ENCODE measurements at places on chromosomes 3 and 15.

GRCh38 chr3:62659660-62660059 lies 215.6 kb downstream of the CADPS start:
- DNase-seq: no peak
- no peak overlapping the region for H3K4me3 ChIP-seq
- peaks cover 7% of the 10 kb centered on the region for H3K27me3 ChIP-seq
- H3K4me1 ChIP-seq: no peaks in the 10 kb centered on the region

- H3K4me3 ChIP-seq: no peak overlapping the region
- DNase-seq: no peak
- H3K4me1 ChIP-seq: no peaks in the 10 kb centered on the region
- H3K36me3 ChIP-seq: peaks cover 3% of the 10 kb centered on the region
- H3K27me3 ChIP-seq: peaks cover 47% of the 10 kb centered on the region
These were observed 143.1 kb downstream of the MYLK start for GRCh38 chr3:123741041-123741511.

DNA sequence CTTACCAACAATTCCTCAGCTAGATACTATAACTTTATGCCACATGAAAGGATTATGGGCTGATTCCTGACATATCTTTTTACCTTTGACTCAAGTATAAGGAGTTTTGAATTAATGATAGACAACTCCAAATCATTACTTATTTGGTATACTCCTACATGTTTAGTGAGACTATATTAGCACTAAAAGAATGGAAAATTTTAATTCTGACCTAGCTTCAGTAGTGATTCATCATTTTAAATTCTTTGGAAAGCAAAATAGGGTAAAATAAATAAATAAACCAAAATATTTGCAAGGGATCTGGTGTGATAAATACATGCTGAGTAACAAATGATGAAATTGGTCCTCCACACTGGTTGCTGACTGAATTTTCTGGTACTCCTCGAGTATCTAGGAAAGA lies 42.3 kb upstream of the VGLL3 start:
- H3K4me3 ChIP-seq: no peak overlapping the region
- H3K36me3 ChIP-seq: no peaks in the 10 kb centered on the region
- no peak for DNase-seq
- no peak overlapping the region for H3K27ac ChIP-seq
- no peaks in the 10 kb centered on the region for H3K4me1 ChIP-seq
- no peaks in the 10 kb centered on the region for H3K27me3 ChIP-seq

DNA sequence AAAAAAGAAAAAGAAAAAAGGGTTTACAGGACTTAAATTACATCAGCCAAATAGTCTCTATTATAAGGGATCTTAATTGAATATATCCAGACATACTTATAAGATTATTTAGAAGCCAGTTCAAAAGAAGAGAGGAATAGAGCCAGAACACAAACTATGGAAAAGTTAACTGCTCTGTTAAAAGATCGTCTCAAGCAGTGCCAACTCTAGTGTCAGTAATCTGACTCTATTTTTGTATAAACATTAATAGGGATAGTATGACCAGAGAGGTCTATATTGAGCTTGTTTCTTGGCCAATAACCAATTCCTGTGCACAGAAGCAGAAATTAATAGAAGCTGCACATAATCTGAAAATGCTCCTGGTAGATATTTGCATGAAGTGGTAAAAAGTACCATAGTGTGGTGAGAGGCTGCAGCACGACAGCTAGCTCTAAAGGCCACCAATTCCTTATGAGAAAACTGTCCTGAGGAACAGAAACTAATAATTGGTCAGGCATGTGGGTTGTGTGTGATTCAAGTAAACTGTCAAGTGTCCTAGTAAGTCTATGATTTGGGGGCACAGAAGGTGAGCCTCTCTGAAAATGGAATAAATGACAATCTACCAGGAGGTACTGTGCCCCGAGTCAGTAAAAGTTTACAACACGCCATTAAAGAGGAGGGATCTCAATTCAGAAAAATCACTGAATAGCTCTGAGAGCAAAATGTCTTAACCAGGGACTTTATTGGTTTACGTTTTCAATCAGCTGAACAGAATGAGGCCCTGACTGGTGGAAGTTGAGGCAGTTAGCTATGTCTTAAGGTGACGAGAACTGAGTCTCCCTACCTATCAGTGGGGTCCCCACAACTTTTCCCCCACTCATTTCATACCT lies 51.5 kb upstream of the NANOGP8 start:
- no peak for DNase-seq
- H3K36me3 ChIP-seq: no peaks in the 10 kb centered on the region
- H3K27me3 ChIP-seq: no peaks in the 10 kb centered on the region
- no peak overlapping the region for H3K27ac ChIP-seq
- no peak overlapping the region for H3K4me3 ChIP-seq

DNA sequence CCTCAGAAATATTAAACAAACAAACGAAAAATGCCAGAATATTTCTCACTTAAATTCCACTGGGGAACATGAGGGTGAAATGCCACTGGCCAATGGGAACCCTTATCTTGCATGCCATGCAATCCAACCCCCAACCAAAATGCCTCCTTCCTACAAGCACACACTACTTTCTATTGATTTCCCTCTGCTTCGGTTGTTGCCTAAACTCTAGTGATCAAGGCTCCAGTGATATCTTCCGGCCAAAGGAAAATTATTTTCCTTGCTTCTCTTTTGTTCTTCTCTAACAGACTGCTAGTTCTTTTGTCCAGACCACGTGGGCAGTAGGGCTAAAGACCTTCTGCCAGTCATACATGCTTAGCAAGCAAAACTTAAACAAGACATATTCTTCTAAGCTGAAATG lies 115.7 kb downstream of the TMCC1 start:
- H3K4me3 ChIP-seq: no peak overlapping the region
- H3K27ac ChIP-seq: no peak overlapping the region
- H3K36me3 ChIP-seq: peaks cover 2% of the 10 kb centered on the region
- no peak for DNase-seq
- peaks cover 2% of the 10 kb centered on the region for H3K4me1 ChIP-seq

- no peak overlapping the region for H3K4me3 ChIP-seq
- DNase-seq: no peak
- peaks cover 3% of the 10 kb centered on the region for H3K4me1 ChIP-seq
- no peak overlapping the region for H3K27ac ChIP-seq
These were observed 20.3 kb downstream of the CDAN1 start for GRCh38 chr15:42716626-42717025.

DNA sequence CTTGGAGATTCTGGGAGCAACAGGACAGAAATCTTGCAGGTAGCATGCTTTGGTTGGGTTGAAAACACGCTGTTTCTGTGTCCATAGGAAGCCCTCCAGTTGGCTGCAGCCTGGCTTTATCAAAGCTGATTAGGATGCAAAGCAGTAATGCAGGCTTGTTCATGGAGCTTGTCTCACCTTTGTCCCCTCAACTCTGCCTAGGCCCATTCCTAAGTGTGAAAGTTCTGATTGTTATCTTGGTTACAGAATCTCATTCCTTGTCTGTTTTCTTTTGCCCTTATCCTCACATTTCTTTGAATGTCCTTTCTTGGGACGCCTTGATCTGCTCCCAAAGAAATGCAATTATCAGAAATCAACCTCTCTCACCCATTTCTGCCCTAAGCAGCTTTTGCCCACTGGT lies 83.5 kb downstream of the IL20RB start:
- peaks cover 2% of the 10 kb centered on the region for H3K36me3 ChIP-seq
- no peaks in the 10 kb centered on the region for H3K4me1 ChIP-seq
- H3K27ac ChIP-seq: no peak overlapping the region
- DNase-seq: no peak

DNA sequence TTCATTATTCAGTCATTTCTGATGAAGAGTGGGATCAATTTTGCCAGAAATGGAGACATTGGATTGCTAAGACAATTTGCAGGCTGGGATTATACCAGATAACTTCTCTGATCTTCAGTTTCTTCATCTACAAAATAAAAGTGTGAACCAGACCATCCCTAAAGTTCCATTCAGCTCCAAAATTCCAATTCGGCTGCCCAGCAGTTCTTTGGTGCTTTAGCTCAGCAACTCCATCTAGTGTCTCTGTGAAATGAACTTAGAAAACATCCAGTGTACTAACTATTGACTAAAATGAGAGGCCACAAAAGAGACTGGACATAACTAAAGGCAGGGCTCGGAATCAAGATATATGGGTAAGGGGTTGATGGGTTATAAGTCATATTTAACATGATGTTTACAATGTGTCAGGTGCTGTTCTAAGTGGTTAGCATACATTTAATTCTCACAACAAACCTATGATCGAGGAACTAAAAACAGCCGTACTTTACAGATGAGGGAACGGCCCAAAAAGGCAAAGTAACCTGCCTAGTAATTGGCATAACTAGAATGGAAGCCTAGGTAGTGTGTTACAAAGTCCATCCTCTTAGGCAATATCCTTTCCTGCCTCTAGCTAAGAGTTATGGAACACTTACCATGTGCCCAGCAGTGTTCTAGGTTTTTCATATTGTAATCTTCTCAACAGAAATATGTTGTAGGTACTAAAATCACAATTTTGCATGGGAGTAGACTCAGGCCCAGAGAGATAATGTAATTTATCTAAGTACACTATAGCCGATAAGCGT lies 17.0 kb downstream of the THAP10 start:
- peaks cover 4% of the 10 kb centered on the region for H3K36me3 ChIP-seq
- DNase-seq: no peak
- H3K27ac ChIP-seq: no peak overlapping the region

DNA sequence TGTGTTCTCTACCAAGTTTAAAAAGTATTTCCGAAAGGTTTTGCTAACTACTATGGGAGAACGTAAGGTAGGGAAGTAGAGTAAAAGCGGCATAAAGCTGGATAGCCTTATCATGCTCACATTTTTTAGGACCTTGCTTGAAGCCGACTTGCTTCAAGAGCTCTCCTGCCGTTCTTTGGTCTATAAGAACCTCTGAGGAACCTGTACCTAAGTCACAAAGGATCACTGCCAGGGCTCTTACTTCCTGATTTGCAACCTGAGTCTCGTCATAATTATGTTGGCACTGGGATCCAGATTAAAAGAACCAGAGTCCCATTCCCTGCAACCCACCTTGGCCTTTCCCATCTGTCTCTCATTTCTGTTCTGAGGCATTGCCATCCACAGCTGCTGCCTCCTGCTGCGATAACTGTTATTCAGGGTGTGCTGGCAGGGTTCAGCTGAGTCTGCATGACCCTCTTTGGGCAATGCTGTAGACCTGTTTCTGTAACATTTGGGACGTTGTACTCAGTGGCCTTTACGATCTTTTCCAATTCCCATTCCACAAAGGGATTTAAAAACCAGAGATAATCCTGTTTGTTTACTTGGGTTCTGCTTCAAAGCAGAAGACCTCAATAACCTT lies 131.0 kb upstream of the UMPS start:
- no peak overlapping the region for H3K4me3 ChIP-seq
- H3K27ac ChIP-seq: no peak overlapping the region
- no peak for DNase-seq
- peaks cover 15% of the 10 kb centered on the region for H3K27me3 ChIP-seq
- H3K4me1 ChIP-seq: peaks cover 4% of the 10 kb centered on the region
- H3K36me3 ChIP-seq: no peaks in the 10 kb centered on the region

DNA sequence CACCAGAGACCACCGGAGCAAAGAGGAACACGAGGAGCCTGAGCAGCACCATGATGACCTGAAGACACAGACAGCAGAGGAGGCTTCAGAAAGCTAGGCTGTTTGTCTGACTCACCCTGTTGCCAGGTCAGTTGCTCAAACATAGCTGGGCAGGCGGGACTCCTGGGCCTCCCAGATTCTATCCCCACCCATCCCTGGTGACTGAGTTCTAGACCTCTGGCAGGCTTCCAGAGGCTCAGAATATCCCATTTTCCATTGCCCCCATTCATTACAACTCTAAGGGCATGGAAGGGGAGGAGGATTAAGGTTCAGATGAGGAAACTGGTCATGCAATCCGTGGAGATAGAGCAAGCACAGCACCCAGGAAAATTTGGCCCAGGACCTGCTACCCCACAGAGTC lies at the start of gene CDHR4:
CDHR4 (minus strand) TSS at position 113 of the 400 bp plus-strand sequence; CDS start at position 52, 61 bp downstream.
- peak within 1 kb of the TSS; percentile 73 for H3K27ac ChIP-seq
- peaks cover 15% of the 10 kb centered on the region for H3K4me1 ChIP-seq
- H3K4me3 ChIP-seq: no peak within 1 kb of the TSS
- H3K36me3 ChIP-seq: peaks cover 2% of the 10 kb centered on the region
- H3K27me3 ChIP-seq: peaks cover 17% of the 10 kb centered on the region

GRCh38 chr3:61353382-61353781 lies 102.1 kb upstream of the FHIT start:
- no peak overlapping the region for H3K27ac ChIP-seq
- H3K4me1 ChIP-seq: no peaks in the 10 kb centered on the region
- H3K27me3 ChIP-seq: peaks cover 8% of the 10 kb centered on the region

- peaks cover 4% of the 10 kb centered on the region for H3K4me1 ChIP-seq
- no peak for DNase-seq
- H3K4me3 ChIP-seq: no peak overlapping the region
- H3K27ac ChIP-seq: no peak overlapping the region
- peaks cover 5% of the 10 kb centered on the region for H3K36me3 ChIP-seq
These were observed 71.9 kb upstream of the SLC6A11 start for GRCh38 chr3:10744098-10744465.

DNA sequence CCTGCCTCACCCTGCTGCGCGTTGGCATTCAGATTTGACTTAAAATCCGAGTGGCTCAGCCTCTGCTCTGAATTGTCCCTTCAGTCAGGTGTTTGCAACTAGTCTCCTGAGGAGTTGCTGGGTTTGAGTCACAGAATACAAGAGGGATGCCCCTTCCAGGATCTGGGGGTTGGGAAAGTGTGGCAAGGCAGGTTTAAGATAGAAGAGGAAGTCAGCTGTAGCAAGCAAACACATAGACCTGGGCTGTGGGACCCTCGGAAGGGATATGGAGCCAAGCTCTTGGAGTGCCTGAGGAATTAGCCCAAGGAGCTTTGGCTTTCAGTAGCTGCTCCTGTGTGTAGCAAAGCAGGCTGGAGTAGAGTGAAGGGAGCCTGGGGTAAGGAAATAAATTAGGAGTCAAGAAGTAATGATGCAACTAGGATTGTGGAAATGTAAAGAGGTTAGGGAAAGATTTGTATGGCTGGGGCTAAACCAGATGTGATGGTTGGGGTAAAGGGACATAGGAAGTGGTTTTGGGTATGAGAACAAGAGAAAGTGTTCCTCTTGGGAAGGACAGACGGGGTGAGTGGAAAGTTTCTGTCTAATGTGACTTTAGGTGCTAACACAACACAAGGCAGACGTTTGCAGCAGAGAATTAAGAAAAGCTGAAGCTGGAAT lies 41.2 kb downstream of the RAB7A start:
- no peak for DNase-seq
- H3K27me3 ChIP-seq: no peaks in the 10 kb centered on the region
- H3K4me1 ChIP-seq: peaks cover 50% of the 10 kb centered on the region
- H3K27ac ChIP-seq: peak overlapping the region; percentile 89

DNA sequence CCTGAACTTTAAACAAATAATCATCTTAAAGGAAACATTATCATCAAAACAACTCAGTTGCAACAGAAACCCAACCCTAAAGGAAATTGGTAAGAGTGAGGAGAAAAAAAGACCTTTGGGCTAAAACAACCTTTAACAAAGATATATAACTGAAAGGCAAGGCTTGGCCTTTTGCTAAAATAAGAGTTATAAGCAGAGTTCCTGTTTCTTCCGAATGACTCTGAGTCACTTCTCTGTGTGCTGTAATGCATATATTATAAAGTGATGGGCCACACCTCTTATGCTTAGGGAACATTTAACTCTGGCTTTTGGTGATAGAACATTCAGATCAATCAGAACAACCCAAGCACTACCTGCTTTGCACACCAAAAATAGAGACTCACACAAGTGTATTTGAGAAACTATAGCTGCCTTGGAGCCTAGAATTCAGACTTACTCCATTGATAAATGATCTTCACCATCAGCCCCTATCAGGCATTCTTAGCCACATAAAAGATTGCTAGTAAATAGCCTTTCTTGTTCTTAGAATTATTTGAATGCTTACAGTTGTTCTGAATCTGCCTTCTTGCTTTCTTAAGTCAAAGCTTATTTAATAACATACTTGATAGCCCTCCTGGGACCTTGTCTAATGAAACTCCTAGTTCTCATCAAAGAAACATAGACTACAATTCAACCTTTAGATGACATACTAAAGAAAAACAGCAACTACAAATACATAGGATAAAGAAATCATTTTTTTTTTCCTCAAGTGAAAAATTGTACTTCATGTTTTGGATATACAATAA lies 294.2 kb upstream of the SEMA6D start:
- H3K4me1 ChIP-seq: no peaks in the 10 kb centered on the region
- H3K36me3 ChIP-seq: no peaks in the 10 kb centered on the region
- no peak for DNase-seq
- H3K27me3 ChIP-seq: no peaks in the 10 kb centered on the region
